Activated naive CD8-positive, alpha-beta T cell treated with anti-CD3 and anti-CD28 coated beads for 36 hours (primary cell): ENCODE measurements at places on chromosomes 13 and 19. TPM values are rescaled to one million over a fixed set of nuclear protein-coding genes. Genes with fewer than 3 reads are reported as not detected.
A peak's percentile ranks its signal among the peaks of the same experiment; 100 is the strongest.

DNA sequence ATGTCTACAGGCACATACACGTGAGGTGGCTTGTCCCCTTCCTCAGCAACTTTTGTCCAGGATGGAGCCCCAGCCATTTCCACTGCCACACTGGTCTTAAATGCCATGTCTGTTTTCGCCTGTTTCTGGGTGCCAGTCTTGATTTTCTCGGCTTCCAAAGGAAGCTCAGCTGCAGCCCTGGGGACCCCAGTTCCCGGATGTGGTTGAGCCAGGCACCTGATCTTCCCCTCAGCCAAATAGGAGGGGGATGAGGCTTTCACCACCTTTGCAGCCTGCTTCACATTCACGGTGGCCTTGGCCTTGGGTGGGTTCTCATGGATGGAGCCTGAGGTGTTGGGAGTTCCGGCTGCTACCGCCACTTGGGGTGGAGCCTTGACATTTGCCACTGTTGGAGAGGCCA lies 8.7 kb downstream of the IQCN start:
- DNase-seq: no peak

GRCh38 chr13:85638265-85638664 lies 161.0 kb downstream of the SLITRK6 start:
- no peak for DNase-seq

- peak; percentile 68 for DNase-seq
Observed at GRCh38 chr13:52128714-52129700, at the start of gene NEK5. Gene NEK5, minus strand, starts transcription at chr13:52129073. Its CDS starts 1,591 bp downstream, at chr13:52127482.

GRK1 gene
- not detected for total RNA-seq
